Activated CD4-positive, alpha-beta memory T cell treated with anti-CD3 and anti-CD28 coated beads, Interleukin-2, amount 10 ng/mL, durations not matched to agents 7 days and 5 days (primary cell): ENCODE measurements at places on chromosomes 16 and 17.

DNA sequence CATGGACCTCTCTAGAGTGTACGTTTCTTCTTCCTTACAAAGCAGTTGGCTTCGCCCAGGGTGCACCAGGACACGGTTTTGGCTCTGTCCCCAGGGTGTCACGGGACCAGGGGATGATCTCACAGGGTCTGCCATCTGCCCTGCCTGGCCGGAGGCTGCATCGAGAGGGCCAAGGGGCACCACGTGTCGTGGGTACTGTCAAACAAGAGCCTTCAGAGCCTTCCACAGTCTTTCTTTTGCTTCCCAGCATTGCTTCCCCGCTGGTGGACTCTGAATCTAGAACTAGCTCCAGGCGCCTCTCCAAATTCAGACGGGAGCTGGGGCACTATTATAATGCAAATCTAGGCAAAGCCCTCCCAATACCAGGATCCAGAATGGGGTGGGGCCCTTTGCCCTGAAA, 47.9 kb downstream of the MAPT start:
- DNase-seq: no peak

GRCh38 chr17:21242780-21243515, 10.3 kb downstream of the NATD1 start:
- no peak for DNase-seq

- DNase-seq: no peak
Observed at GRCh38 chr17:77958716-77959125, 218 bp downstream of the TNRC6C start.

GRCh38 chr17:41527063-41528023, 765 bp downstream of the KRT19 start:
- DNase-seq: no peak

- DNase-seq: no peak
Observed at GRCh38 chr17:80468242-80468641, 8.2 kb downstream of the NPTX1 start.

GRCh38 chr16:72848759-72849664, 198.9 kb downstream of the ZFHX3 start:
- DNase-seq: no peak

DNA sequence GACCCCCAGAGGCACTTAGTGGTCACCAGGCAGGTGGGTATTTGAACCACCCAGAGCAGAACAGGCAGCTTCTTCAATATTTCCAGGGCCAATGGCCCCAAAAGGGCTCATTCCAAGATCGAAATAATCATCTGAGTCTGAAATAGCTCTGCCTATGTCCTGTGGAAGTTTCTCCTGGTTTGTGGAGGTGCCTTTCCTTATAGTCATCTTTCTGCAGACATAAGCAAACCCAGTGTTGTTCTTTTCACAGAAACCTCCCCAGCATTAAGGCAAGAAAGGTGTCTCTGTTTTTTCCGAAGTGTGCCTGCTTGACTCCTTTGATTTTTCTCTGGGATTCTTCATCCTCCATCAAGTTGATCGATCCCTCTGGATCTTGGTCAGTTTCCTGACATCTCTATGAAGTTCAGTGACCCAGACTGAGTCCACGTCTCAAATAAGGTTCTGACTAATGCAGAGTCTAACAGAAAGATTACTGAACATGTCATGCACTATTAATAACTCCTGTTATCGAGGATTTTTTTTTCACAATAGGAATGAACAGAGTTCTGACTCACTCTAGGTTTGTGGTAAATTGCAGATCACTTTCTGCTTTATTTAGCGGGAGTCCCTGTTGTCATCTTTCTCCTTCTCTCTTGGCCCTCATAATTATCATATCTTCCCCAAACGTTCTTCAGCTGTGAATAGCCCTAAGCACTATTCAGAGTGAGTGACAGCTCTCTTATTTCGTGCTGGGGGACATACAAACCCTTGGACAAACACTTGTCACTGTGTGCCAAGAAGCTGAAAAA, 1.5 kb downstream of the LRRC3C start:
- no peak for DNase-seq

DNA sequence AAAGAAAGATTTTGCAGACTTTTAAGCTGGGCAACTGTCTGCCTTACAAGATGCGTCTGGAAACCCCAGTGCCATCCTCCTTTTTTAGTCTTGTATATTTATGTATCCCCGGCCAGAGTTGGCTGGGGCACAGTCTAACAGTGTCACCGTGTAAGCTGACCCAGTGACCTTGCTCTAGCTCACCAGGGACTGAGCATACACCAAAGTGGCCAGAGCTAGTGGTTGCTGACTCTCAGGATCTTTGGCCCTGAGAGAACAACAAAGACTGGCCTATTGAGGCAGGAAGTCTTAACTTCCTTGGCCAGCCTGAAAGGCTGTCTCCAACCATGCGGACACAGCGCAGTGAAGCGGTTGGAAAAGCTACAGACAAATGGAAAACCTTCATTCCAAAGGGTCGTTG, 745.2 kb downstream of the WWOX start:
- DNase-seq: no peak

- no peak for DNase-seq
Observed at GRCh38 chr16:75486014-75486675, 9.1 kb downstream of the CHST6 start.

GRCh38 chr17:70808596-70808995, 639.3 kb downstream of the KCNJ2 start:
- DNase-seq: no peak

- no peak for DNase-seq
Observed at GRCh38 chr17:82820278-82821251, 19.3 kb downstream of the ZNF750 start.
